Suprapubic skin (tissue), 4 donors: ENCODE measurements at places on chromosomes 5 and 9.

- H3K4me3 ChIP-seq = no peak overlapping the region
- no peak for DNase-seq
- no peaks in the 10 kb centered on the region for H3K27me3 ChIP-seq
- H3K27ac ChIP-seq = no peak overlapping the region
Measured at GRCh38 chr9:92726971-92727715, 37.5 kb downstream of the BICD2 start.

- H3K36me3 ChIP-seq = no peaks in the 10 kb centered on the region
- no peak overlapping the region for H3K27ac ChIP-seq
- no peaks in the 10 kb centered on the region for H3K27me3 ChIP-seq
- no peaks in the 10 kb centered on the region for H3K4me1 ChIP-seq
- DNase-seq = no peak
Measured at GRCh38 chr5:41772056-41772455, 98.2 kb downstream of the OXCT1 start.

- no peaks in the 10 kb centered on the region for H3K4me1 ChIP-seq
- DNase-seq = no peak
- H3K4me3 ChIP-seq = no peak overlapping the region
- no peaks in the 10 kb centered on the region for H3K27me3 ChIP-seq
- H3K27ac ChIP-seq = no peak overlapping the region
Measured at GRCh38 chr5:39785410-39785809, 360.6 kb upstream of the DAB2 start.

- peaks cover 14% of the 10 kb centered on the region for H3K4me1 ChIP-seq
- no peaks in the 10 kb centered on the region for H3K36me3 ChIP-seq
- H3K27me3 ChIP-seq = no peaks in the 10 kb centered on the region
Measured at GRCh38 chr5:35205606-35206005, 24.7 kb downstream of the PRLR start.

GRCh38 chr5:136749016-136749415 is 383.7 kb upstream of the TRPC7 start:
- no peaks in the 10 kb centered on the region for H3K4me1 ChIP-seq
- no peak overlapping the region for H3K4me3 ChIP-seq
- H3K27me3 ChIP-seq = no peaks in the 10 kb centered on the region
- H3K36me3 ChIP-seq = no peaks in the 10 kb centered on the region
- no peak overlapping the region for H3K27ac ChIP-seq

DNA sequence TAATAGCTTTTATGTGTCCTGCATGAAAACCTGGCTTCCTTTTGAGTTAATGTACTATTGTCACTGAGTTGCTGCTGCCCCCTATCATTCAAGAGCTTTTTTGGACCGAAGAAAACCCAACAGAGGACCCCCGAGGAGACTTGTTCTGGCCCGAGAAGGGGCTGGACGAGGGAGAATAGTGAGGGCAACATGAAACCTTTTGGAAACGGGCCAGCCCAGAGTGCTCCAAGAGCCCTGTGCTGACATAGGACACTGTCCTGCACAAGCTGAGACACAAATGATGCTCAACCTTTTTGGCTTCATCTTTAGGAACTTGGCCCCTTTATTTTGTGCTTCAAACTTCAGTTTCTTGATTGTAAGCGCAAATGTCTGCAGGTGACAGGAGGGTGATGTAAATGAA is 4.0 kb upstream of the GADD45G start:
- no peak for DNase-seq
- no peaks in the 10 kb centered on the region for H3K27me3 ChIP-seq
- no peaks in the 10 kb centered on the region for H3K36me3 ChIP-seq

DNA sequence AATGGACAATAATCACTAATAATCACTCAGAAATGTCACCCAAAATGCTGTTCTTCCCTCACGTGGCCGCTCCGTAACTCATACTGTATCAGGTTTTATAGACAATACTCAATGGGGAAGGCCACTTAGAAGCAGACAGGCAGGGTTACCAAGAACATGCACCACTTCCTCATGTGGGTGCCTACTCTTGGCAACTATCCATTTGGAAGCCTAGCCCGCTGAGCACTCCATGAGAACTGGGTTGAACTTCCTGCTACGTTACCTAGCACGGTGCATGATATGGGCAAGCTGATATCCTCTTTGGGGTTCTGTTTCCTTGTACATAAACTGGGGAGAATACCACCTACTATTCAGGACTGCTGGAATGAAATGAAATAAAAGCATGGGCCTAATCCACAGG is 14.3 kb downstream of the DAP start:
- DNase-seq = no peak
- peaks cover 40% of the 10 kb centered on the region for H3K4me1 ChIP-seq
- H3K4me3 ChIP-seq = no peak overlapping the region
- H3K27me3 ChIP-seq = no peaks in the 10 kb centered on the region

DNA sequence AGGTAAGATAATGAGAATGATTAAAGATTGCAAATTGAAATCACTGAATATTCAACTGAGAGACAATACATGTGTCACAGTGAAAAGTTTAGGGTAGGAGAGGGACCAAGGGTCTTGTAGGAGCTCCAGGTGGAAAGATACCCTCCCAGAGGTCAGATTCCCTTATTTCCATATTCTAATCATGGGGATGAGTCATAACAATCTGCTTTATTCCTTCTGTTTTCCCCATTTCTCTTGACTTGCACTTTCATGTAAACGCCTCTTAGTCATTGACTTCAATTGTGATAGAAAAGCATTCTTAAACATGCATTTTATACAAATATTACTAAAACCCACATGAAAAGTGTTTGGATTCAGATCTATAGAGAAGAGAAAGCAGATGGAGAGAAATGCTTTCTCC is 81.3 kb upstream of the CTSL start:
- H3K27ac ChIP-seq = no peak overlapping the region
- no peak for DNase-seq
- no peaks in the 10 kb centered on the region for H3K27me3 ChIP-seq
- no peak overlapping the region for H3K4me3 ChIP-seq
- H3K36me3 ChIP-seq = peaks cover 34% of the 10 kb centered on the region

- no peak overlapping the region for H3K4me3 ChIP-seq
- peaks cover 57% of the 10 kb centered on the region for H3K4me1 ChIP-seq
- no peak overlapping the region for H3K27ac ChIP-seq
- DNase-seq = no peak
Measured at GRCh38 chr9:34187891-34188240, 9.0 kb downstream of the UBAP1 start.

DNA sequence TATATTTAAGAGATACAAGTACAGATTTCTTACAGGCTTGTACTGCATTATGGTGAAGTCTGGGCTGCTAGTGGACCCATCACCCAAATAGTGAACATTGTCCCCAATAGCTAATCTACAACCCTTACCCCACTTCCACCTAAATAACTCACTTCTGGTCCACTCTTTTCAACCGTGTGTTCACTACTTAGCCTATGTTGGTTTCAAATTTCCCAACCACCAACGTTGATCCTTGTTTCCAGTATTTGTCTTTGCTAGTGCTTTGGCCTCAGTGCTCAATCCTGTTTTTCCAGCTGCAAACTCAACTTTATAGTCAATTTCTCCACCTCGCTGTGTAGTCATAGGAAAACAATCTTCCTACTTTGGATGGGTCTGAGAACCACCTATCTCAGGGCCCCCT is 45.3 kb upstream of the TTC39B start:
- H3K27me3 ChIP-seq = no peaks in the 10 kb centered on the region
- DNase-seq = no peak
- H3K4me3 ChIP-seq = no peak overlapping the region
- H3K4me1 ChIP-seq = no peaks in the 10 kb centered on the region

DNA sequence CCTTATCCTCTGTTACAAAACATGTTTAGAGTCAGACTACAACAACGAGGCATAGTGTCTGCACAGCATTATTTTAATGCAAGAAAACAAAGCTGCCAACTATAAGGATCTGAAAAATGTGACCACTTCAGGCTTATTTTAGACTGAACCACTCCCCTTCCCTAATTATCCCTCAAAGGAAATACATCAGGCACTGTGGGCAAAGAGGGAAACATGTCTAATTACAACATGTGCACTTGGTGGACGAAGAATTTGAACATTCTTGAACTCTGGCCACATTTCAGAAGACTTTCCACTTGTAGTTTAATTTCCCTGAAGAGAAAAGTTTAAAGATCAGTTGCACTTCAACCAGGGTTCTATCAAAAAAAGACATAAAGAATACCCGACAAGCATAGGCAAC is 3.8 kb downstream of the MTMR12 start:
- peaks cover 49% of the 10 kb centered on the region for H3K4me1 ChIP-seq
- H3K36me3 ChIP-seq = no peaks in the 10 kb centered on the region
- DNase-seq = no peak
- no peak overlapping the region for H3K4me3 ChIP-seq

GRCh38 chr9:131980267-131981016 is 99.2 kb downstream of the MED27 start:
- H3K36me3 ChIP-seq = no peaks in the 10 kb centered on the region
- no peak for DNase-seq
- peaks cover 7% of the 10 kb centered on the region for H3K4me1 ChIP-seq

GRCh38 chr9:132075853-132076252 is 3.8 kb downstream of the MED27 start:
- no peak overlapping the region for H3K4me3 ChIP-seq
- H3K4me1 ChIP-seq = peaks cover 21% of the 10 kb centered on the region
- no peak for DNase-seq
- peaks cover 32% of the 10 kb centered on the region for H3K36me3 ChIP-seq
- H3K27ac ChIP-seq = no peak overlapping the region

GRCh38 chr9:105515811-105516413 is 42.0 kb upstream of the FKTN start:
- no peaks in the 10 kb centered on the region for H3K4me1 ChIP-seq
- no peak overlapping the region for H3K27ac ChIP-seq
- peaks cover 5% of the 10 kb centered on the region for H3K36me3 ChIP-seq
- no peak for DNase-seq
- no peak overlapping the region for H3K4me3 ChIP-seq
- no peaks in the 10 kb centered on the region for H3K27me3 ChIP-seq

GRCh38 chr5:154611341-154611767 is 133.3 kb upstream of the HAND1 start:
- H3K27me3 ChIP-seq = peaks cover 56% of the 10 kb centered on the region
- H3K4me1 ChIP-seq = peaks cover 19% of the 10 kb centered on the region
- no peak overlapping the region for H3K27ac ChIP-seq
- H3K36me3 ChIP-seq = no peaks in the 10 kb centered on the region

- no peaks in the 10 kb centered on the region for H3K4me1 ChIP-seq
- H3K4me3 ChIP-seq = no peak overlapping the region
- no peaks in the 10 kb centered on the region for H3K27me3 ChIP-seq
- DNase-seq = no peak
Measured at GRCh38 chr5:146249801-146250200, 46.4 kb downstream of the RBM27 start.

DNA sequence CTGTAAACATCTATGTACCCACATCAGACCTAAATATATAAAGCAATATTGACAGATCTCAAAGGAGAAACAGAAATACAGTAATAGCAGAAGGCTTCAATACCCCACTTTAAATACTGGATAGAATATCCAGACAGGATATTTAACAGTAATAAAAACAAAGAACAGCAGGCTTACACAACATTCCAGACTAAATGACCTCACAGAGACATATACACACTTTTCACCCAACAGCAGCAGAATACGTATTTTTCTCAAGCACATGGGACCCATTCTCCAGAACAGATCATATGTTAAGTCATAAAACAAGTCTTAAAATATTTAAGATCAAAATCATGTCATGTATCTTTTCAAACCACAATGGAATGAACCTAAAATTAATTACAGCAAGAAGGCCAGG is 76.8 kb downstream of the CAMSAP1 start:
- no peak overlapping the region for H3K4me3 ChIP-seq
- no peaks in the 10 kb centered on the region for H3K4me1 ChIP-seq
- DNase-seq = no peak
- H3K36me3 ChIP-seq = peaks cover 20% of the 10 kb centered on the region
- H3K27ac ChIP-seq = no peak overlapping the region

- no peaks in the 10 kb centered on the region for H3K4me1 ChIP-seq
- no peak overlapping the region for H3K27ac ChIP-seq
- no peak for DNase-seq
- H3K36me3 ChIP-seq = no peaks in the 10 kb centered on the region
- no peak overlapping the region for H3K4me3 ChIP-seq
Measured at GRCh38 chr9:103116246-103116645, 121.1 kb downstream of the CYLC2 start.

- H3K4me3 ChIP-seq = no peak overlapping the region
- no peak overlapping the region for H3K27ac ChIP-seq
- H3K4me1 ChIP-seq = no peaks in the 10 kb centered on the region
- H3K27me3 ChIP-seq = no peaks in the 10 kb centered on the region
- no peaks in the 10 kb centered on the region for H3K36me3 ChIP-seq
Measured at GRCh38 chr5:10792336-10792735, 31.3 kb upstream of the DAP start.

DNA sequence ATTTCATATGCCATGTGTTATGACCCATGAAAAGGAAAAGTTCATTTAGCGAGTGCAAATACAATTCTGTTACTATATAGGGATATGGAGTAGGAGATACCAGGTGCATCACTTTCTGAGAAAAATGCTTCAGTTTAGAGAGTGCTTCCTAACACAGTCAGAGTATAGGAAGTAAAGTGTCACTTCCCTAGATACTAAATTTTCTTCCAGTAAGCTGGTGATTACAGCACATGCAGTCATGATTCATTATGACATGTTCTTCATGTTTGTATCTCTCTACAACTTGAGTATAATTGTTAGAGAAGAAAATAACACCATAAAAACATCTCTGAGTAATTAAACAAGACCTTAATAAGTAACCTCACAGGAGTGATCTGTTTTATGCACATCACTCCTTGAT is 837.0 kb downstream of the DNAH5 start:
- no peaks in the 10 kb centered on the region for H3K36me3 ChIP-seq
- H3K4me1 ChIP-seq = no peaks in the 10 kb centered on the region
- no peak overlapping the region for H3K27ac ChIP-seq
- no peaks in the 10 kb centered on the region for H3K27me3 ChIP-seq

- no peak for DNase-seq
- no peaks in the 10 kb centered on the region for H3K4me1 ChIP-seq
- no peak overlapping the region for H3K4me3 ChIP-seq
- no peaks in the 10 kb centered on the region for H3K27me3 ChIP-seq
- peaks cover 54% of the 10 kb centered on the region for H3K36me3 ChIP-seq
Measured at GRCh38 chr9:137804908-137805630, 72.5 kb upstream of the CACNA1B start.

DNA sequence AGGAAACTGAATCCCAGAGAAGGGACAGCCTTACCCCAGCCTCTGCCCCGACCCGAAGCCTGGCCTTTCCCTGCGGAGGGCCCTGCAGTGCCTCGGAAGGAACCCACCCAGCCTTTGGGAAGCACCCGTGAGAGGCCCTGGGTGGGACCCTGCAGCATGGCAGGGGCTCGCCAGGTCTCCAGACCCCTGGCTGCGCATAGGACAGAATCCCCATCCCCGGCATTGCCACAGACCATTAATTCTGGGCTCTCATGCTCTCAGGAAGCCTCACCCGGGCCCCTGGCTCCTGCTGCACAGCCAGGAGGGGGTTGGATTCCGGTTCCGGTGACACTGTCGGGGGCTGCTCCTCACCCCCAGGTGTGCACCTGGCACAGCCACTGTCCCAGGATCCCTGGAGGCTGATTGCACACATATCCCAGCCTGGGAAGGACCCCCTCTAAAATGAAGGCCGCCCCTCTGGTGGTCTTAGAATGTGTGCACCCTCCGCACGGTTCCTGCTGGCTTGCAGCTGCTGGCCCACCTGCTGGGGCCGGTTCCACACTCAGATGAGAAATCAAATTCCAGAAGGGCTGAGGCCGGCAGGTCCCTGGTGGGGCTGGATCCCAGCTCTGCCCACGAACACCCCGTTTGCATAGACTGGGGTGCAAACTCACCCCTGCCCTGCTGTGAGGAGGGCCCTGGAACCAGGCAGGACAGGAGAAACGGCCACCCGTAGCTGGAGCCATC is 4.7 kb downstream of the EGFL7 start:
- H3K36me3 ChIP-seq = peaks cover under 1% of the 10 kb centered on the region
- no peak for DNase-seq
- peaks cover 38% of the 10 kb centered on the region for H3K27me3 ChIP-seq
- no peak overlapping the region for H3K27ac ChIP-seq
